Stimulated activated CD4-positive, alpha-beta T cell treated with anti-CD3 and anti-CD28 coated beads, TNF-alpha, amount 100 ng/mL, for 1 hour (primary cell): ENCODE measurements at places on chromosomes 13 and 19.

DNA sequence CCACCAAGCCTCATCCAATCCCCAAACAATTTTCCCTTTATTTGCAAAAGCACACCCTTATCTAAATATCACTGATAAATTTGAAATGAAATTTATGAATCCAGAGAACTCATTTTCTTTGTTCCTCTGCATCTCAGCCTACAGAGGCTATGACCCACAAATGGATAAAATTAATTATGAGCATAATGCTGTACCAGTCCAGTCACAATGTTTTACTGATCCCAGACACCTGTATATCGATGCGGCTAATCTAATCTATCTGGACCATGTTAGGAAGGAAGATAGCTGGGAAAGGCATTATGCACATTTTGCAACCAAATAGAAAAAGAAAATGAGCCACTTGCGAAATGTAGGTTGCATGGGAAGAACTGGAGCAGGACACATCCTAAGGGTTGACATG, 150.0 kb downstream of the FGF14 start:
- DNase-seq: no peak

GRCh38 chr13:33224686-33225085, 60.9 kb downstream of the STARD13 start:
- no peak for DNase-seq

DNA sequence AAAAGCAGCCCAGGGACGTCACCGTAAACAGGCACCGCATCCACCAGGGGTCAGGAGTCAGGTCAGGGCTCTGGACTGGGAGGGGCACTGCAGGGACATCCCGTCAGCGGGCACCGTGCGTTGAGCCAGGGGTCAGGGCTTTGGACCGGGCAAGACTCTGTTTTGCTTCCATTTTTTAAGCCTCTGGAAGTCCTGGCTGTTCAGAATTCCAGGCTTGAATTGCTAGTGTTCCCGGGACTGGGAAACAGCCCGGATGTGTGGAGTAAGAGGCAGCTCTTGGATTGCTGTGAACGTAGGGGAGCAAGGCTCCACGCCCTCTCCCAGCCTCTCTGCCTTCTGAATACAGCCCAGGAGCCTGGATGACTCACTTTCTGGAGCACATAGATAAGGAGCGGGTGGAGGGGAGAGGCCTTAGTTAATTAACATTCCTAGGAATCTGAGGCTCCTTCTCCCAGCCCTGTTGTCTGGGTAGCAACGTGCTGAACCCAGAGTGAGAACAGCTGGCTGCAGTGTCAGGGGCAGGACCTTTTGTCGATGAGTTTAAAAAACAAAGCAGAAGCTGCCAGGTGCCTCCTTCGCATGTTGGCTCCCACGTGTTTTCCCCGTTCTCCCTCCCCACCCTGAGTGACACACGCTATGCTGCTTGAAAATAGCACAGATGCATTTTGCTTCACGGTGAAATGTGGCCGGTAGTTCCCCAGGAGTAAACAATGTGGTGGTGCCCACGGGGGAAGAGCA, 21.9 kb downstream of the ATP11A start:
- no peak for DNase-seq

- DNase-seq: no peak
These were observed 14.5 kb upstream of the CEACAM1 start for GRCh38 chr19:42542791-42543190.

- DNase-seq: no peak
These were observed 16.1 kb upstream of the SPART start for GRCh38 chr13:36362251-36362650.

DNA sequence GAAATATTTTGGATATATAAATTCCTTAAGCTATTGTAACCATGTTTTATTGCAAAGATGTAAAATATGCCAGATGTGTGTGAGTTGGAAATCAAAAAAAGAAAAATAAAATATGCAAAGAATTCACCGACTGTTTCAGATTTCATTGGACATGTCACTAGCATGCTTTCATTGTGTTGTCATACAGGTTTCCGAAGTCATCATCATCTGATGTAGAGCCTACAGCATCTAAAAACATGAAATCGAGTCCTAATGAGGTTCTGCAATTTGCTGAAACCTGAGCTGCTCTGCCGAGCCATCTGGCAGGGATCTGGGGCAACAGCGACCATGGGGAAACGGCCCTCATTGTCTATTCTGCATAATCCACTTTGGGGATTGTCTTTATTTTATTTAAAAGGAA, 196.1 kb upstream of the MAB21L1 start:
- DNase-seq: no peak

DNA sequence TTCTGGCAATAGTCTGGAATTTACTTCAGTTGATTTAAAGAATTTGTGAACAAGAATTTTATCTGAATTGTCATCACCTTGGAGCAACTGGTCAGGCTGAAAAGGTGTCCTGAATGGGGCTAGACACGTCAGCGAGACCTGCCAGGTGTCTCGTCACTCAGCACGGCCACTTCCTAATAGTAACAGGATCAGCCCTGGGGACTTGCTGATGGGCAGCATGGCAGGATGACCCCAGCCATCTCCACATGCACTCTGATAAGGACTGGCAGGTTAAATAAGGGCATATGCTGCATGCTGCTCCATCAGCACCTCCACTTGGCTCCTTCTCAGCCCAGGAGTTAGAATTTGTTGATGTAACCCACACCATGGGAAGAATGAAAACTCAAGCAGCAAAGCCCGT, 224.2 kb downstream of the FOXO1 start:
- no peak for DNase-seq
